ENCODE measurements at places on chromosomes 16 and 17.

DNA sequence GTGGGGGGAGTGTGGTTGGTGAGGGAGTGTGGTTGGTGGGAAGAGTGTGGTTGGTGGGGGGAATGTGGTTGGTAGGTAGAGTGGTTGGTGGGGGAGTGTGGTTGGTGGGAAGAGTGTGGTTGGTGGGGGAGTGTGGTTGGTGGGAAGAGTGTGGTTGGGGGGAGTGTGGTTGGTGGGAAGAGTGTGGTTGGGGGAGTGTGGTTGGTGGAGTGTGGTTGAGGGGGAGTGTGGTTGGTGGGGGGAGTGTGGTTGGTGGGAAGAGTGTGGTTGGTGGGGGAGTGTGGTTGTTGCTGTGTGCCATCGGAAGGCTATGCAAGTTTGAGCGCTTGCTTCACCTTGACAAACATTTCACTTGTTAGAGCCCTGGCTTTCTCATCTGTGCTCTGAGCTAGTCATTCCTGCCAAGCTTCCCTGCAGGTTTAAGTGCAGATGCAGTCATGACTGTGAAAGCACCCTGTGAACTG, 20.1 kb downstream of the MINK1 start:
- no peak for DNase-seq

- DNase-seq: no peak
These were observed 14.1 kb downstream of the CACNG4 start for GRCh38 chr17:66978514-66979061.

- DNase-seq: no peak
These were observed 90.2 kb downstream of the SMG6 start for GRCh38 chr17:2213291-2213960.

- no peak for DNase-seq
These were observed 4.4 kb downstream of the MYL4 start for GRCh38 chr17:47213540-47213939.

GRCh38 chr17:45814622-45815606, 29.8 kb upstream of the SPPL2C start:
- no peak for DNase-seq

- peak; percentile 48 for DNase-seq
These were observed 4.8 kb downstream of the MT1A start for GRCh38 chr16:56643080-56643778.

DNA sequence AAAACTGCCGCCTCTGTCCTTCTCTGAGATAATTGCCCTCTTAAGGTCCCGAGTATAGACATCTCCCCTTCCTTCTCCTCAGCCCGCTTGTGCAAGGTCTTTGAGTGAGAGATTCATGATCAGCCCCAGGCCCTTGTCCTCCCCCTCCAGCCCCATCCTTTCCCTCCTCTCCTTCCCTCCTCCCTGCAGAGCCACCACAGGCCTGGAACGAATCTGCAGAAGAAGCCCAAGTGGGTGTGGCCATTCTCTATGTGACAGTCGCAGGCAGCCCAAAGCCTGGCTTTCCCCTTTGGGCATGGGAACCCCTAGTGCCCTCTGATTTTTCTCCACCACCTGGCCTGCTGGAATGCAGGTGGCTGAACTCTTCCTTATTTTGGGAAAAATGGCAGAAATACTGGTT, 7.2 kb upstream of the NDRG4 start:
- DNase-seq: no peak

- DNase-seq: no peak
These were observed 216.7 kb downstream of the PMP22 start for GRCh38 chr17:15048381-15048780.

- no peak for DNase-seq
These were observed 15.6 kb downstream of the DEF8 start for GRCh38 chr16:89964201-89964600.

DNA sequence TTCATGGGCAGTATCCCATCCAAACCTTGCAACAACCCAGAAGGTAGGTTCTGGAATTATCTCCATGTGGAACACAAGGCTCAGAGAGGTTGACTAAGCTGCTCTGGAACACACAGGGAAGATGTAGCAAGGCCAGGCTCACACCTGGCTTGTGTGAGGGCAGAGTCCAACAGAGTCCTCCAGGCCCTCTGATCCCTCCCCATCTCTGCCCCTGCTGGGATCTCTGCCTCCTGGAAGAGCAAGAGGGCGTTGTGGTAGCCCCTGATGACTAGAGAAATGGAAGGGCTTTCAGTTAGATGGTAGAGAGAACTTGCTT, 7.0 kb upstream of the PPP1R1B start:
- DNase-seq: no peak

All from stimulated activated CD8-positive, alpha-beta memory T cell treated with anti-CD3 and anti-CD28 coated beads, Interleukin-15, amount 100 ng/mL, for 24 hours (primary cell).